Renal cortical epithelial cell (primary cell): ENCODE measurements at places on chromosomes 13 and 19. TPM values are rescaled to one million over a fixed set of nuclear protein-coding genes. Genes with fewer than 3 reads are reported as not detected.

- peak; percentile 31 for DNase-seq
These were observed 734 bp upstream of the TRMT1 start for GRCh38 chr19:13117176-13117771.

TNFRSF19 gene
- total RNA-seq: 22.5 and 30.2 TPM in 2 replicates

PSG11 gene
- not detected in 2 replicates for total RNA-seq

DNA sequence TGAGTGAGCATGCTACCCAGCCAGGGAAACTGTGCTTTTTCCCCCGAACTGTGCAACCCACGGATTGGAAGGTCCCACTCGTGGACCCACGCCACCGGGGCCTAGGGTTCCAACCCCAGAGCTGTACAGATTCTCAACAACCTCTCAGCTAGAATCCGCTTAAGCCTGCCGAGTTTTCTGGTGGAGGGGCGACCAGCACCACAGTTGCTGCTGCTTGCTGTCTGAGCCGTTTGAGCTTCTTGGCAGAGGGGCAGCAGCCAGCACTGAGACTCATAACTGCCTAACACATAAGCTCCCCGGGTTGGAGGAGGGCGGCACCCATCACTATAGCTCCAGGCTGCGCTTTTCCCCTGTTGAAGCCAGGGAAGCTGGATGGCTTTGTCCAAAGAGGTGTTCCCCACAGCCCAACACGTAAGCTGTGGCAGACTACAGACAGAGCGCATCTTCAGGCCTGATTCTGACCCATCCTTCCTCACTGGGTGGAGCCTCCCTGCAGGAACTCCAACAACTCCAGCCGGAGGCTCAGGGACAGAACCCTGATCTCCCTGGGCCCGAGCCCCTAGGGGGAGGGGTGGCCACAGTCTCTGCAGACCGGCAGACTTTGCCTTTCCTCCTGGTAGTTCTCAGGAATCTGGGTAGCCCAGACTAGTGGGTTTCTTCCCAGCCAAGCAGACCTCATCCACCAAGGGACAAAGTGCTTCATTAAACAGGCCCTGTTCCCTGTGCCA, 871.6 kb downstream of the SLITRK6 start:
- DNase-seq: no peak

DNA sequence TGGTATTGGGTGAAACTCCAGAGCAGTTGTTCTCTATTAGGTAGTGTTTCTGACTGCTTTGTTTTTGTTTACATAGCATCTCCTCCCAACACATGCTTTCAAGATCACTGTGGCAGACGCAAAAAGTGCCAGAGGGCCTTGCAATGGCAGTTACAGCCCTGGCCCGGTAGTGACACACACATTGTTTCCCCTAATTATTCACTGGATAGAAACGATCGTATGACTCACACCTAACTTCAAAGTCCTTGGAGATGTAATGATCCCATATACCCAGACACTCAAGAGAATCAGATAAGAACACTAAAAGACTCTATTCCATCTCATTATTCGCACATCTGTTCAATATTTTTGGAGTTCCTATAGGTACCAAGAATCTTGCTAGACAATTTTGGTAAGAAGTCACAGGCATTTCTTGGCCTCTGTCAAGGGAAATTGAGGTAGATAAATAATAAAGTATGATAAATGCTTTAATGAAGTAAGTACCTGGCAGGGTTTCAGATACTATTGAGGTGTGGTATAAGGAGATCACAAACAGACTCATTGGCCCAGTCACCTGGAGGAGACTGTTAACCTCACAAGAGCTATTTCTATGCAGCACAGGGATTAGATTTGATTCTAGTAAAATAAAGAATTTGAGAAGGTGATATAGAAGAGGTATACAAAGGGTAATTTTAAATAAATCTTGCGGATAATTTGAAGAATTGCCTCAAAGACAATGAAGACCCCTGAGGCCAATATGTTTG, 485.3 kb downstream of the SLITRK6 start:
- peak; percentile 32 for DNase-seq

DNA sequence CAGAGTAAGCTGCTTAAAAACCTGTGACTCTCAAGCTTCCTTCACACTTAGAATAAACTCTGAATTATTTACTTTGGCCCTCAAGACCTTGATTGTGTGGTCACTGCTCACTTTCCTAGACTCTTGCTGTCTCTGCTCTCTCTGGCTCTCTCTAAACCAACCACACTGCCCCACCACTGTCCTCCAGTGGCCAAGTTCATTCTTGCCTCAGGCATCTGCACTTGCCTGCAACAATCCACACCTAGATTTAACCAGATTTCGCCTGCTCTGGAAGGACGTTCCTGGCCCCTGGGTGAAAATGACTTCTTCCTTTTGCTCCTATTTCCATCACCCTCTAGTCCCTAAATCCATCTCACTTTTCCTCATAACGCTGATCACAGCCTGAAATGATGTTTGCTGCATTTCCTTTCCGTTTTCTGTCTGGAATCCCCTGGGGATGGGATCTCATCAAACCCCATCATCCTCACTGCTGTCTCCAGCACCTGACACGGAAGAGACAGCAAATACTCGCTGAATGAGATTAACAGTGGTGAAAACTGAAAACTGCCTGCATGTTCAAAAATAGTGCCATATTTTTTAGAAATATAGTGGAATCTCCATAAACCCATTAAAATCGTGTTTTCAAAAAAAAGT, 232.6 kb downstream of the UQCRFS1 start:
- peak; percentile 74 for DNase-seq

- no peak for DNase-seq
These were observed 864.9 kb upstream of the PCDH20 start for GRCh38 chr13:62280590-62280989.

GRCh38 chr13:108003626-108004025, 211.7 kb downstream of the LIG4 start:
- peak; percentile 80 for DNase-seq

ATP4B gene
- total RNA-seq: not detected in 2 replicates

GRCh38 chr13:43629691-43630480, 156.9 kb downstream of the ENOX1 start:
- no peak for DNase-seq
